Stimulated activated CD8-positive, alpha-beta memory T cell treated with anti-CD3 and anti-CD28 coated beads, Interleukin-12 subunit alpha, Interleukin-12 subunit beta, amount 100 ng/mL, for 4 hours (primary cell): ENCODE measurements at places on chromosomes 4 and X.

DNA sequence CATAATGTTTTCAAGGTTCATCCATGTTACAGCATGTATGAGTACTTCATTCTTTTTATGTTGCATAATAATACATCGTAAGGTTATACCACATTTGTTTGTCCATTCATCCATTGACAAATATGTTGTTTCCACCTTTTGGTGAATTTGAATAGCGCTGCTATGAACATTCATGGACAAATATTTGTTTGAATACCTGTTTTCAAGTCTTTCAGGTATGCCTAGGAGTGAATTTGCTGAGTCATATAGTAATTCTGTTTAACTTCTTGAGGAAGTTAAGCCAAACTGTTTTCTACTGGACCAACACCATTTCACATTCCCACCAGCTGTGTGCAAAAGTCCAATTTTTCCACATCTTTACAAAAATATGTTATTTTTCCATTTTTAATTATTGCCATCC is 31.5 kb downstream of the IRS4 start:
- DNase-seq: no peak

DNA sequence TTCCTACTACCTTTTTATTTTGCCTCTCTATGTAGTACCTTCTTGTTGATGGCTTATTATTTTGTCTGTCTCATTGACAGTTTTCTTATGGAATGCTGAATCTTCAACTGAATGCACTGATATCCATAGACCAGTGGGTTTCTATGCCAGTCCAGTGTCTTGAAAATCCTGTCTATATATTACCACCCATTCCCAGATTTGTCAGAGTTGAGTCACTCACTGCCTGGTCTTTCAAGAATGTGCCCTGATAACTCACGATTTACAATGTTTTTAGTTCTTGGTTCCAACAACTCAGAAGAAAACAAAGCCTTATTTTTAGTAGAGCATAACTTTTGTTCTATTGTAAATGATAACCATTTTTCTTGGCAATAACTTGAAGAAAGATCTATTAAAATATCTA is 606.0 kb upstream of the PITX2 start:
- no peak for DNase-seq

DNA sequence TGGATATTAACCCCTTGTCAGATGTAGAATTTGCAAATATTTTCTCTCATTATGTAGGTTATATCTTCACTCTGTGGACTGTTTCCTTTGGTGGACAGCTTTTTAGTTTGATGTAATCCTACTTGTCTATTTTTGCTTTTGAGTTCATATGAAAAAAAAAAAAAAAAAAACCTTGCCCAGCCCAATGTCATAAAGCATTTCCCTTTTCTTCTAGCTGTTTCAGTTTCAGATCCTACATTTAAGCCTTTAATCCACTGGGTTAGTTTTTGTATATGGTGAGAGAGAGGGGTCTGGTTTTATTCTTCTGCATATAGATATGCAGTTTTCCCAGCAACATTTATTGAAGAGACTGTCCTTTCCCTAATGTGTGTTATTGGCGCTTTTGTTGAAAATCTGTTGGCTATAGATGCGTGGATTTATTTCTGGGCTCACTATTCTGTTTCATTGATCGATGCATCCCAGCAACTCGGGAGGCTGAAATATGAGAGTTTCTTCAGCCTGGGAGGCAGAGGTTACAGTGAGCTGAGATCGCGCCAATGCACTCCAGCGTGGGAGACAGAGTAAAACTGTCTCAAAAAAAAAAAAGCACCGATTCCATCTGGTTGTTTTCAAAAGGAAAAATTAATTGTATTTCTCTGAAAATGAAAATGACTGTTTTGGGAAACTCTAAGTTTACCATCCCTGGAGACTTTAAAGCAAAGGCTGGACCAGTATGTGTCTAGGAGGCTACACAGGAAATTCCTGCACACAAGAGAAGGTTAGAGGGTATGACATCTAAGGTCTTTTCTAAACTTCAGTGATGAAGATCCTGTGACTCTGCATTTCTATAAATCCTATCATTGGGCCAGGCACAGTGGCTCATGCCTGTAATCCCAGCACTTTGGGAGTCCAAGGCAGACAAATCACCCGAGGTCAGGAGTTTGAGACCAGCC is 35.6 kb downstream of the STEEP1 start:
- no peak for DNase-seq

- DNase-seq: no peak
These were observed 57.6 kb upstream of the RAPGEF2 start for GRCh38 chr4:159045321-159045720.

DNA sequence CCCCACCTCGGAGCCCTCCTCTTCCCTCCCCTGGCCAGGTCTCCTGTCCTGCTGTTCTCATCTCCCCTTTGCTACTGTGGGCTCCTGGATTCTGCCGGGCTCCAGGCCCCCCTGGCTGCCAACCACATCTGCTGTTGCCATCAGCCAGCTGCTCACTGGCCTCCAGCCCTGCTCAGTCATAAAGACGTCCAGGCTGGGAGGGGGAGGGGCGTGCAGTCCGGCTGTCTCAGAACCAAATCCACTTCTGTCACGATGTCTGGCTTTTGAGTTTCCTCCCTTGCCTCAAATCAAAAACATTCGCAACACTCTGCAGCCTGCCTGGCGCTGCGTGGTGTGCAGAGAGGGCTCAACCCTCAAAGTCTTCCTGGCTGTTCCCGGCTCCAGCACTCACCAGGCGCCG is 7.1 kb downstream of the RASL11B start:
- no peak for DNase-seq

DNA sequence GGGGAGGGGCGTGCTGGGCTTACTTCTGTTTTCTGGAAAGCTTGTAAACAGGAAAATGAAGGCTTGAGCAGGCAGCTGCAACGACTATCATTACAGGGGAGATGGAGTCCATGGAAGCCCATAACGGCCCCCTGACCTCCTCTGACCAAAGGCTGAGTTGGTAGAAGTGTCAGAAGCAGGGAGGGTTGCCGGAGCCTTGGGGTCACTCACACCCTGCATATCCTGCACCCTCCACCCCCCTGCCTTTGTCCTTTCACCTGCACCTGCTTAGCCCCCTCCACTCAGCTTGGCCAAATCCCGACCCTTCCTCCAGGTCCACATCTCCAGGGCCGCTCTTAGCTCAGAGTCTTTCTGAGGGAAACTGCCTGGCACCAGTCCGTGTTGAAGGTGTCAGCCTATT is 12.5 kb upstream of the MSX1 start:
- no peak for DNase-seq

- no peak for DNase-seq
These were observed 116.6 kb downstream of the CPZ start for GRCh38 chr4:8709050-8709728.

DNA sequence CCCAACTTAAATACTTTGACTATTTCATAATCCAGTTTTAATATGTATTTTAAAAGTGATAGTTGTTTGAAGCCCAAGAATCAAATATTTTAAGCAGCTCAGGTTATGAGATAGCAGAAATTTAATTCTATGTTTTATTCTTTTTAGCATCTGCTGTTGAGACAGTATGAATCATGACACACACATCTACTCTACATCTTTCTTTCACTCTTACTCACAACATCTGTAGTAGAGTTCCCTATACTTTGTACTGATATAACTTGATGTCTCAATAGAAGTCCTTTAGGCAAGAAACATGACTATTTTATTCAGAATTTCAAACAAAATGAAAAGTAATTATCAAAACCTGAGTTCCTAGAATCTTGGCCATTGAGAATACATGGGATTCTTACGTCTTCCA is 187.9 kb upstream of the GNPDA2 start:
- no peak for DNase-seq

DNA sequence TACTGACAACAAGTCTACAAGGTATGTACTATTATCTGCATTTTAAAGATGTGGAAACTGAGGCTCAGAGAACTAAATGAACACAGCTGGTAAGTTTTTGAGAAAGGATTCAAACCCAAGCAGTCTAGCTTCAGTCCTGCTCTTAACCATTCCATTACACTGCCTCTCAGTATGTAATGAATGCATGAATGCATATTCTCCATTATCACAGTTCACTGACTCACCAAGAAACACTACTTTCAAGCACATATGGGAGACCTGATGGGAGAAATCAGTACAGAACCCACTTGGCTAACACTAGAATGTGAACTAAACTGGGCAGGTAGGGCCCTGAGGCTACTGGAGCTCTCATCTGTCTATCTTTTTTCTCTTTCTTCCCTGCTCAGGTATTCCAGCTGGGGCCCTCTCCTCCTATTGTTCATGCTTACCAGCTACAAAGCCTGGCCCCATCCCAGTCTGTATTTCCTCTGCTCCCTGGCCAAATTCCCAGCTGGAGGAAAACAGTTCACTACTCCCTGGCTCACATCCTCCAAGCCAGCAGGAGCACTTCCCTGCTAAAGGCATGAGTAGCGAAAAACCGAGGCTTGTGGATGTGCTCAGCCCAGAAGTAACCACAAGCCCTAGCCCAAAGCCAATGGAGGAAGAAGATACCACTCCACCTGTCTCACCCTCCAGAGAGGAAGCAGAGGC is 178.2 kb upstream of the ARHGEF9 start:
- DNase-seq: no peak
